Chondrocyte (in vitro differentiated cells): ENCODE measurements at places on chromosomes 5 and 9. TPM values are rescaled to one million over a fixed set of nuclear protein-coding genes. Genes with fewer than 3 reads are reported as not detected.

The ANAPC2 gene
- 40.3 to 62.6 TPM (median 41.0 TPM) in 3 replicates for total RNA-seq

The KCNN2 gene
- 0.19 TPM in 1 of 3 replicates, not detected in the others for total RNA-seq

The SNCB gene
- 0.45 to 0.95 TPM in 2 of 3 replicates, not detected in the other for total RNA-seq

- no peaks in the 10 kb centered on the region for H3K36me3 ChIP-seq
- DNase-seq: no peak
- no peak overlapping the region for H3K4me3 ChIP-seq
- H3K27me3 ChIP-seq: no peaks in the 10 kb centered on the region
- H3K27ac ChIP-seq: no peak overlapping the region
- H3K4me1 ChIP-seq: peaks cover 25% of the 10 kb centered on the region
These were observed 116.7 kb downstream of the ROR2 start for GRCh38 chr9:91833096-91833877.

- no peaks in the 10 kb centered on the region for H3K27me3 ChIP-seq
- no peak overlapping the region for H3K27ac ChIP-seq
- H3K36me3 ChIP-seq: peaks cover 12% of the 10 kb centered on the region
- DNase-seq: no peak
These were observed 44.2 kb downstream of the PSMB7 start for GRCh38 chr9:124370896-124371582.

The SURF2 gene
- total RNA-seq: 12.5 to 13.3 TPM (median 13.2 TPM) in 3 replicates

GRCh38 chr5:59831326-59832010, 62.1 kb downstream of the PDE4D start:
- no peak overlapping the region for H3K27ac ChIP-seq
- peaks cover 6% of the 10 kb centered on the region for H3K27me3 ChIP-seq
- peaks cover 25% of the 10 kb centered on the region for H3K4me1 ChIP-seq
- DNase-seq: no peak

DNA sequence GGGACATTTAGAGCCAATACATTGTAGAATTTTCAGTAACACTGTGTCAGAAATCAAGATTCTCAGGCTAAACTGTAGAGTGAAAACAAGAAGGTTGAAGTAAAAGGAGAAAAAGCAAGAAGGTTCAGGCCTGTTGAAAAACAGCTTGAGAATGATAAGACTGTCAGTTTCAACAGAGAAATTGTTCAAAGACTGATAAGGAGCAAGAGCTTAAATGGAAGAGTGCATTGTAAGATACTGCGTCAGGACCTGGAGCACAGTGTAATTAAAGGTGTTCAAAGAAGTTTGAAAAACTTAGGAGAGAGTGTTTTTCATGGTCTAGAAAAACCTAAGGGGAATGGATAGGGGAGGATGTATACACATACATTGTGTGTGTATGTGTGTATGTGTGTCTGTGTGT, 408.3 kb downstream of the KDM4C start:
- H3K4me1 ChIP-seq: peaks cover 21% of the 10 kb centered on the region
- DNase-seq: no peak
- H3K4me3 ChIP-seq: no peak overlapping the region
- peaks cover 6% of the 10 kb centered on the region for H3K36me3 ChIP-seq
- no peaks in the 10 kb centered on the region for H3K27me3 ChIP-seq

DNA sequence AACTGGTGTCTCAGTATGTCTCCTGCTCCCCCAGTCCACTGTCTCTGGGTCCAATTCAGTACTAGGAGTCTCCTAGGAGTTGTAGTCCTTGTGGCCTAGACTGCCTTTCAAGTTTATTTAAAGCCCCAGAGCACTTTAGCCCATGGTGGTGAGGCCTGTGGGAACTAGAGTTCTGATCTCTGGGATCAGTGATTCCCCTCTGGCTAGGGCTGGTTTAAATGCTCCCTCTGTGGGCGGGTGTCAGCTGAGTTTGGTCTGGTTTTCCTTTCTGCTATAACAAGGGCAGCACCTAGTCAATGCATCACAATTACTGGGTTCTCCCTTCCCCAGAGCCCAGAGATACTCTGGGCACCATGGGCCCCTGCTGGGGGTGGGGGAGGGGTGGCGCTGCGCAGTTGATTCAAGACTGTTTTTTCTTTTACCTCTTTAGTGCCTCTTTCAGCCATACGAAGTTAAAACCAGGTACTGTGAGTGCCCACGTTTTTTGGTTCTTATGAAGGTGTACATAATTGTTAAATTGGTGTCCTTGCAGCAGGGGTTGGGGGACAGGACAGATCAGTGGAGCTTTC, 9.3 kb upstream of the SLC36A3 start:
- H3K27me3 ChIP-seq: peaks cover 25% of the 10 kb centered on the region
- no peak overlapping the region for H3K27ac ChIP-seq
- no peaks in the 10 kb centered on the region for H3K36me3 ChIP-seq
- H3K4me3 ChIP-seq: no peak overlapping the region
- no peak for DNase-seq

- H3K27me3 ChIP-seq: peaks cover 3% of the 10 kb centered on the region
- peaks cover 23% of the 10 kb centered on the region for H3K4me1 ChIP-seq
- H3K27ac ChIP-seq: no peak overlapping the region
- no peak for DNase-seq
- no peaks in the 10 kb centered on the region for H3K36me3 ChIP-seq
- H3K4me3 ChIP-seq: no peak overlapping the region
These were observed 439.8 kb downstream of the SH3GL2 start for GRCh38 chr9:18018661-18019060.

GRCh38 chr9:34087370-34087769, 38.7 kb upstream of the UBAP2 start:
- H3K36me3 ChIP-seq: peaks cover 27% of the 10 kb centered on the region
- DNase-seq: peak; percentile 8
- no peaks in the 10 kb centered on the region for H3K27me3 ChIP-seq
- H3K4me1 ChIP-seq: peaks cover 48% of the 10 kb centered on the region
- H3K4me3 ChIP-seq: no peak overlapping the region

- no peaks in the 10 kb centered on the region for H3K27me3 ChIP-seq
- no peak for DNase-seq
- peaks cover 27% of the 10 kb centered on the region for H3K4me1 ChIP-seq
These were observed 11.3 kb downstream of the RGS14 start for GRCh38 chr5:177368869-177369644.

- no peak for DNase-seq
- H3K4me1 ChIP-seq: peaks cover 32% of the 10 kb centered on the region
- no peaks in the 10 kb centered on the region for H3K36me3 ChIP-seq
- no peaks in the 10 kb centered on the region for H3K27me3 ChIP-seq
These were observed 463.5 kb downstream of the RASEF start for GRCh38 chr9:82599336-82599949.

GRCh38 chr5:93545872-93546271, 35.1 kb downstream of the NR2F1-AS1 start:
- H3K27ac ChIP-seq: peak overlapping the region; percentile 5
- H3K4me1 ChIP-seq: peaks cover 5% of the 10 kb centered on the region
- H3K4me3 ChIP-seq: no peak overlapping the region
- peaks cover 16% of the 10 kb centered on the region for H3K36me3 ChIP-seq

- H3K4me3 ChIP-seq: no peak overlapping the region
- no peak for DNase-seq
- H3K36me3 ChIP-seq: peaks cover 36% of the 10 kb centered on the region
- H3K4me1 ChIP-seq: no peaks in the 10 kb centered on the region
- H3K27ac ChIP-seq: no peak overlapping the region
These were observed 13.4 kb downstream of the POMT1 start for GRCh38 chr9:131516100-131516499.

DNA sequence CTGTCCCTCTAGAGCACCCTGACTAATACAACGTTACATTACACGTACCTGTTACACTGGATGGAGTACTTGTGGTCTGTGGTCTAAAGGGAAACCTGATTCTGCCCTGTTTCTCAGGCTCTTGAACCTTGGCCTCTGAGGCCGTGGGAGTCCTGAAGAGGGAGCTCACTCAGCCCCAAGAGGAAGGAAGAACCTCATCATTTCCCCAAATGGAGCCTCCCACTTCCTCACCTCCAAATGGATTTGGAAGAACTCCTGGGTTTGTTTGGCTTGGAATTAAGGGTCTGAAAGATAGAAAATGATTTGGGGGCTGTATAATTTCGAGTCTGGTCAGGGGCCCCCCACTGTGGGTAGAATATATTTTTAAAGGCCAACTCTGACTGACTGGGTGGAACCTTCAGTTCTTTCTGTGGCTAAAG, 200.2 kb downstream of the SEMA6A start:
- peaks cover 11% of the 10 kb centered on the region for H3K4me1 ChIP-seq
- H3K27ac ChIP-seq: no peak overlapping the region
- no peak overlapping the region for H3K4me3 ChIP-seq
- DNase-seq: no peak

DNA sequence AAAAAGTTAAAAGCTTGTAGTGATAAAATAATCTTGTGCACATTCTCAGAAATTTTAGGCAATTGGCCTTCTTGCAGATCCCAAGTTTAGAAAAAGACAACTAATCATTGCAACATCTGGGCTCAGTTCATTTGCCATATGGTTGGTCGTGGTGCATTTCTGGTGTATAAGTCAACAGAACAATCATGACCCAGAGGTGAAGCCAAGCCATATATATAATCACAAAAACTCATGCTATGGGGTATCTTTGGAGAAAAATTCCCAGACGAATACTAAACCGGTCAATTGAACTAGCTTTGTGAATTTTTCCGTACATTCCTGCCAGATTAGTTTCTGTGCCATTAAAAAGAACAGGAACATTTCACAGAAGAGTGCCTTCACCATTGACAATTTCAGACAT, 50.3 kb downstream of the FYB1 start:
- no peak overlapping the region for H3K4me3 ChIP-seq
- DNase-seq: no peak
- no peak overlapping the region for H3K27ac ChIP-seq
- H3K36me3 ChIP-seq: no peaks in the 10 kb centered on the region

The CAMLG gene
- 36.1 to 41.6 TPM (median 39.0 TPM) in 3 replicates for total RNA-seq

The MSANTD3 gene
- 43.6 to 59.8 TPM (median 54.0 TPM) in 3 replicates for total RNA-seq

The CER1 gene
- total RNA-seq: not detected in 3 replicates

- H3K4me1 ChIP-seq: peaks cover 37% of the 10 kb centered on the region
These were observed 175.3 kb downstream of the HMHB1 start for GRCh38 chr5:143987264-143987663.

The GFM2 gene
- 17.0 to 28.5 TPM (median 18.2 TPM) in 3 replicates for total RNA-seq

GRCh38 chr5:150146235-150146634, 9.4 kb downstream of the PDGFRB start:
- H3K36me3 ChIP-seq: peaks cover 21% of the 10 kb centered on the region
- peak overlapping the region; percentile 100 for H3K27ac ChIP-seq
- peaks cover 94% of the 10 kb centered on the region for H3K4me1 ChIP-seq
- no peaks in the 10 kb centered on the region for H3K27me3 ChIP-seq
- no peak for DNase-seq
- no peak overlapping the region for H3K4me3 ChIP-seq

GRCh38 chr9:105144841-105145240, 99.6 kb upstream of the SLC44A1 start:
- H3K4me3 ChIP-seq: no peak overlapping the region
- H3K27ac ChIP-seq: no peak overlapping the region

DNA sequence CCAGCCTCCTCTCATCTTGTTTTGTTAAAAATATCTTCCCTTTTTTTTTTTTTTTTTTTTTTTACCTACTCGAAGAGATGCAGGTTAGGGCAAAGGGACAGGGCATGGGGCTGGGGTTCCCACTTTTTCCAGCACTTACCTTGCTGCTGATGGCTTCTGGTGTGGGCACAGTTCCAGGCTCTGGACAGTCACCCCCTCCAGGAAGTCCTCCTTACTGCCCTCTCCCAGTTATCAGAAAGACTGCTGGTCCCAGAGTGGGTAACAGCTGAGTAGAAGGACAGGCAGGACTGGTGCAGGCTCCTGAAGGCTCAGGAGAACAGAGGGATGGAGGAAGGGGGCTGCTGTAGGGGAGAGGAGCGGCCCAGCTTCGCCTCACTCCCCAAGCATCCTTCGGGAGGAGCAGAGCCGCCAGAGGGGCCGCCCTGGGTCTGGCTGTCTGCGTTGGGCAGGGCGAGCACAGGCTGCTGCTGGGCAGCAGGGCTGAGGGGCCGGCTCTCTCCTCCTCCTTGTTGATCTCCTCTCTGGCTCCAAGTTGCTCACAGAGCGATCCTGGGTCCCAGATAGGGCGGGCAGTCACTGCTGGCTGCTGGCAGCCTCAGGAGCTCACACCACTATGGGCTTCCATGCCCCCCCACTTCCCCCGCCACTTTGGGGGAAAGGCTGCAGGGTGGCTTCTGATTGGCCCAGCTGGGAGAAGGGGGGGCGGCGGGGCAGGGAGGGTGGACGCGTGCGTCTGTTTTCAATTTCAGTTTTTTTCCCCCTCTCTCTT, at the start of gene PDGFRB:
Gene PDGFRB (minus strand): TSS at position 588 of the 769 bp plus-strand sequence. CDS start 18,798 bp downstream, outside the sequence.
- peaks cover 19% of the 10 kb centered on the region for H3K36me3 ChIP-seq
- peak within 1 kb of the TSS; percentile 90 for H3K4me3 ChIP-seq
- no peak for DNase-seq
- peak within 1 kb of the TSS; percentile 97 for H3K27ac ChIP-seq
- peaks cover 86% of the 10 kb centered on the region for H3K4me1 ChIP-seq
- no peaks in the 10 kb centered on the region for H3K27me3 ChIP-seq

The KCTD16 gene
- 0.48 to 1.5 TPM (median 1.3 TPM) in 3 replicates for total RNA-seq

- peaks cover 2% of the 10 kb centered on the region for H3K27me3 ChIP-seq
- H3K27ac ChIP-seq: no peak overlapping the region
- no peak for DNase-seq
- no peak overlapping the region for H3K4me3 ChIP-seq
These were observed 71.6 kb upstream of the RNU6ATAC start for GRCh38 chr9:134236001-134236421.

DNA sequence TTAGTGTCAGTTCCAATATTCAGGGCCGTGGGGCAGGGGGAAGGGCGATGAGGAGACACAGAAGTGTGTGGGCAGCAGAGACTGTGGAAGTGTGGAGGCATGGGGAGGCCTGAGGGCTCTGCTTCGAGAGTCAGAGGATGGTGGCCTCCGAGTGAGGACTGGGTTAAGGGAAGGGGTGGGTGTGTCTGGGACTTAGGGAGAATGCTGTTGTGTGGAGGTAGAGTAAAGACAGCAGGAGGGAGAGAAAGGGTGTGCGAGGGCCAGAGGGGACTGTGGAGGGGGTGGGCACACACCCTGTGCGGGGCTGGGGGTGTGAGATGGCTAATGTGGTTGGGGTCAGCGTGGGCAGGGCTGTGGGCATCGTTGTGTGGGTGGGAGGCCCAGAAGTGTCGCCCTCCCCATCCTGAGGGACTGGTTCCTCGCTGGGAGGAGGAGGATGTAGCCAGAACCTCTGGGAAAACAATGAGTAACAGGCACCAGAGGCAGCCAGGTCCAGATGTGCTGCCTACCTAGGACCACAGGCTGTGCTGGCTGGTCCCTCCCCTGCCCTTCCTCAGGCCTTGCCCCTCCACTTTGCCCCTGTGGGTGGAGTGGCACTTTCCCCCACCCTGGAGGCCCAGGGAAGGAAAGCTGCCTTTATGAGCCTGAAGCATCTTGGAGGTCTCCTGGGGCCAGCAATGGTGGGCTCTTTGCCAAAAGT, 4.2 kb downstream of the USP20 start:
- H3K27me3 ChIP-seq: no peaks in the 10 kb centered on the region
- DNase-seq: no peak
- peak overlapping the region; percentile 88 for H3K27ac ChIP-seq
- peak overlapping the region; percentile 33 for H3K4me3 ChIP-seq

GRCh38 chr9:109776391-109776790, 3.6 kb upstream of the PALM2AKAP2 start:
- H3K27ac ChIP-seq: no peak overlapping the region
- H3K36me3 ChIP-seq: no peaks in the 10 kb centered on the region
- H3K4me3 ChIP-seq: no peak overlapping the region
- peaks cover 27% of the 10 kb centered on the region for H3K4me1 ChIP-seq

The SV2C gene
- 0.02 TPM in 1 of 3 replicates, not detected in the others for total RNA-seq

DNA sequence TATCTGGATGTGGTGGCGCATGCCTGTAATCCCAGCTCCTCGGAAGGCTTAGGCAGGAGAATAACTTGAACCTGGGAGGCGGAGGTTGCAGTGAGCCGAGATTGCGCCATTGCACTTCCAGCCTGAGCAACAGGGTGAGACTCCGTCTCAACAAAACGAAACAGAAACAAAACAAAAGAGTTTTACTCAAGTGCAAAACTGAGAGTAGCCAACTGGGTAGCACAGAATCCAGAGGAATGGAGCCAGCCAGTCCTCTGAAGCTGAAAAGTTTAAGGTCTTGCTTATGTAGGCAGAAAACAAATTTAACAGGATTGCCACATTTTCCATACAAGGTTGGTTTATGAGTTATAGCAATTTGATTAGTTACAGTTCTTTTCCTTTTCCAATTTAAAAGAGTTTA, 32.0 kb downstream of the SPIN1 start:
- H3K27ac ChIP-seq: peak overlapping the region; percentile 57
- H3K4me1 ChIP-seq: peaks cover 26% of the 10 kb centered on the region
- no peaks in the 10 kb centered on the region for H3K27me3 ChIP-seq
- peaks cover 14% of the 10 kb centered on the region for H3K36me3 ChIP-seq

The SLC36A2 gene
- not detected in 3 replicates for total RNA-seq
